ENCODE measurements at places on chromosomes 13 and 19.

DNA sequence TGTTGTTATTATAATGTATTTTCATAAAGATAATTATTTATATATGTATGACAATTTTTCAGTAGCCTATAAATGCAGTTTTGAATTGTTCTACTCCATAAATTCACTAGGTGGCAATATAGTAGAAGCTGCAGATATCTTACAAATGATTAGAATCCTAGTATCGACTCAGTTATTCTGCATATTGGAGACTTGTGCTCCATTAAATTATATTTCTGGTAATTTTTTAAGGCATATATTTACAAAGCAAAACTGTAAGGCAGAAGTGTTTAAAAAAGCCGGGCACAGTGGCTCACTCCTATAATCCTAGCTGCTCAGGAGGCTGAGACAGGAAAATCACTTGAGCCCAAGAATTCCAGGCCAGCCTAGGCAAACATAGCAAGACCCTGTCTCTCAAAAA lies 58.7 kb downstream of the DPY19L3 start:
- DNase-seq: no peak

DNA sequence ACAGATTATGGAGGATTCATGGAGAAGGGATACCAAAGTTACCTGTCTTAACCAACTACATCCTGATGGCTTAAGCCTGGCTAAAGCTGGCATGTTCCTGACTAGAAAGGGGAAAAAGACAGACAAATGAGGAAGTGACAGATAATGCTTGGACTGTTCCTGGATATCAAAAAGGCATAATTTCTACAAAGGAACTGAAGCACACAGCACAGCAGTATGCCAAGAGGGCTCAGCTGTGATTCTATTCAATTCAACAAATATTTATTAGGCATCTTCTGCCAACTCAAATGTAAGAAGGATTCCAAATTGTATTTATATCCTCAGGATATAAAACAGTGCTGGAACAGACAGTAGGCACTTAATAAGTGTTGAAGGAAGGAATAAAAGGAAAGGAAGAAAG lies 59.5 kb downstream of the KLF12 start:
- no peak for DNase-seq

DNA sequence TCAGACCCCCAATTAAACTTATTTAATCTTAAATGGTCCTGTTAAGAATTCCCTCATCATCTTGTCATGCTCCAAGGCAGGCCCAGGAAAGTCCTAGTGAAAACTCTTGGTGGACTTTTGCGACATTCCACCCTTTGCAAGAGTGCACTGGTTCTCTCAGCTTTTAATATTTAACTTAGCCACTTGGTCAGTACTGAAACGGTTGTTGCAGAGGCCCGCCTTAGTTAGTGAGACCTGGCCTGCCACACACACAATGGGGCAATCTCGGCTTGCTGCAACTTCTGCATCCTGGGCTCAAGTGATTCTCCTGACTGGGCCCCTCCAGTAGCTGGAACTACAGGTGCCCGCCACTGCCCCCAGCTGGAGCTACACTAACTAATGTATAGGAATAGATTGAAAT lies 1366.0 kb downstream of the UQCRFS1 start:
- DNase-seq: no peak

DNA sequence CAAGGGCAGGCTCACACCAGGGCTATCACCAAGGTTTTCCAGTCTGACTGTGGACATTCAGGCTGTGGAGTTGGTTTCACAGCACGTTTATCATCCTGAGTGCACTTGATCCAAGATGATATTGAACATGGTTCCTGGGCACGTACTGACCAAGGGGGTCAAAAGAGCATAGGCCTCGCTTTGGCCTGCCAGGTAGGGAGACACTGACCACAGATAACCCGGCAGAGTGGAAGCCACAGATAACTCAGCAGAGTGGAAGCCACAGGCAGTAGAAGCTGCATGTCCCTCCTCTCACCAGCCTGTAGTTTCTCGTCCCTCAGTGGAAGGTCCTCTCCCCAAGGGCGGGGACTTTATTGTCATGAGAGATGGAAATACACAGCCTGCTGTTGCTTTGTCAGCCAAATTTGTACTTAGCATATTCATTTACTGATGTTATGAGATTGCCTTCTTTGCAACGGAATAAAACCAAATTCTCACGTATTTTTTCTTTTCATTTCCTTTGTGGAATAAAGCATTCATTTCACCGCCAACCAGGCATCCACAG lies 8.8 kb upstream of the KRTDAP start:
- no peak for DNase-seq

- DNase-seq: peak; percentile 20
Observed at GRCh38 chr19:23394511-23394910, 760 bp downstream of the ZNF91 start.

- no peak for DNase-seq
Observed at GRCh38 chr13:101465877-101466276, 13.4 kb downstream of the ITGBL1 start.

DNA sequence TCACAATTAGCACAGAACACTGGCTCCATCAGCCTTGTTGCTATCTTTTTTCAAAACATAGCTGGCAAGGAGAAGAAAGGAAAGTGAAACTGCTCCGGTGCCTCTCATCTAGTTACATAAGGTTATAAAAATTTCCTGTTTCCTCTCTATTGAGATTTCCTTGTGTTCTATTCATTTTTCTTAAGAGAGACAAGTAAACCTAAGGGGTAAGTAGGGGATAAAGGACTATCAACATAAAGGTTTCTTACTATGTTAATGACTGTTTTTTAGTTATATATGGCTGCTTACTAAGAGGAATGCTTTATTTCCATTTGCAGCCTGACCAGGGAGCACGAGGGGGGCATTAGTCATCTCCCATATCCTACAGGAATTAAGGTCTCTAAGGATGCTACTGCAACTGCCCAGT lies 73.2 kb upstream of the MLNR start:
- DNase-seq: no peak

GRCh38 chr19:995051-995827 lies 5.0 kb upstream of the GRIN3B start:
- DNase-seq: no peak

DNA sequence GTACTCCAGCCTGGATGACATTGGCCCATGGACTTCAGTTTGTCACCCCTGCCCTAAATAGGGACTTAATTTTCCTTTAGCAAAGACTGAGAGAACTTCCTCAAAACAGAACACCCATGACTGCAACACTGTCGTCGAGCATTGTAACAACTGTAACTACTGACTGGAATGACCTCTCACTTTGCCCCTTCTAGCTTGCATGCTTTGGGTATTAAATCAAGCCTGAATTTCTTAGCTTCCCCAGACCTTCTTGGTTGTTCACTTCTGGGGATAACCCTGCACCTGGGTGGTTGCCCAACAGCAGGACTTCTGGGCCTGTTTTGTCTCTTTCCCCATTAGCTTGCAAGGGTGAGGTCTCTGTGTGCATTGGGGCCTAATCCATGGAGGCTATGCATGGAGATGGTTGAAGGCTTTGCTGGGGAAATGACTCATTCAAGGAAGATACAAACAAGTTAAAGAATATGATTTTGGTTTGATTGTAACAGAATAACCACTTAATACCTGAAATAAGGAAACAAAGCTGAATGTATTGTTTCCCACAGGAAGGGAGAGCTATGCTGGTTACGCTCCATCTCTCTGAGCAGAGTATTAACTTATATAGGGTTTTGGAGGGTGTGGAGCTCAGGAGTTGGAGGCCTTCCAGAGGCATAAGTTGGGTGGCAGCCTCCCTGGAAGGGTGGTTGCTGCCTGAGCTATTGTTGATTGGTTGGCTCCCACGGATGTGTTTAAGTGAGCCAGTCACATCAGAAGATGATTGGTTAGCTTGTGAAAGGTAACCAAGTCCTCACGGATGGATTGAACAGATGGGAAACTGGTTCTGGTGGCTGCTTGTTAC lies 34.7 kb upstream of the UBAC2 start:
- no peak for DNase-seq

GRCh38 chr19:3693025-3693925 lies 7.0 kb downstream of the PIP5K1C start:
- DNase-seq: no peak

- peak; percentile 54 for DNase-seq
Observed at GRCh38 chr19:6718741-6719539, 1.5 kb downstream of the C3 start.

GRCh38 chr19:23395041-23395721 lies at the start of gene ZNF91:
Gene ZNF91, minus strand, starts transcription at chr19:23395471. Its CDS starts 117 bp downstream, at chr19:23395354.
- peak; percentile 94 for DNase-seq

DNA sequence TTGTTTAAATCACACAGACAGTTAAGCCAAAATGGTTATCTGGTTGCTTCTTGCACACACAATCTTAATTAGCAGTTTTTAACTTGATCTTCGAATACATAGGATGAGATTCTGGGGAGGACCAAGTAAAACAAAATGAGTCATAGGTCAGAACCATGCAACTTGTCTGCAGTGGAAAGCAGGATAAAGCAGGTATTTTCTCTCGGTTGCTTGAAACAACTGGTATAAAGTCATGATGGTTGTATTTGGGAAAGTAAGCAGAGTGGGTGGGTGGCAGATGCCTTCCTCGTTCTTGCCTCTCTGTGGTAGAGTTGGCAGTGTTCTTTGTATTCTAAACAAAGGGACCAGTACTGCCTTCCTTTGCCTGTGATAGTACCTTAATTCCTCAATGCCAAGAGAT lies 167.0 kb downstream of the COG6 start:
- DNase-seq: no peak

DNA sequence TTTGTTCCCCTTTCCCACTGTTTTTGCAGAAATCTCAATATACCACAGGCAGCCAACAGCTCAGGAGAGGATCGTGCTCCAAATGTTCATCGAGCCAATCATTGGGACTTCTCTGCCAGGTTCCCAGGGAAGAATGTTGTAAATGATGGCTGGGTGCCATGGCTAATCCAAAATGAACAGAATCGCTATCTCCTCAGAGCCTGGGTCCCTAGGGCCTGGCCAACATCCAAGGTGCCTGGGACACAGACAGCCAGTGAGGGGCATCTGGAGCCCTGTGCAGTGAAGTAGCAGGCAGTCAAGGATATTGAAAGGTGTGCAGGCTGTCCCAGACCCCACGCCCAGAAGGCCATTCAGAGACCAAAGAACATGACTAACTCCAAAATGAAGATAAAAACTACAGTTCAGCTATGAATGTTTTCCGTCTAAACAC lies 37.8 kb downstream of the BRD4 start:
- no peak for DNase-seq

GRCh38 chr19:13127051-13127450 lies 9.0 kb downstream of the NACC1 start:
- no peak for DNase-seq

DNA sequence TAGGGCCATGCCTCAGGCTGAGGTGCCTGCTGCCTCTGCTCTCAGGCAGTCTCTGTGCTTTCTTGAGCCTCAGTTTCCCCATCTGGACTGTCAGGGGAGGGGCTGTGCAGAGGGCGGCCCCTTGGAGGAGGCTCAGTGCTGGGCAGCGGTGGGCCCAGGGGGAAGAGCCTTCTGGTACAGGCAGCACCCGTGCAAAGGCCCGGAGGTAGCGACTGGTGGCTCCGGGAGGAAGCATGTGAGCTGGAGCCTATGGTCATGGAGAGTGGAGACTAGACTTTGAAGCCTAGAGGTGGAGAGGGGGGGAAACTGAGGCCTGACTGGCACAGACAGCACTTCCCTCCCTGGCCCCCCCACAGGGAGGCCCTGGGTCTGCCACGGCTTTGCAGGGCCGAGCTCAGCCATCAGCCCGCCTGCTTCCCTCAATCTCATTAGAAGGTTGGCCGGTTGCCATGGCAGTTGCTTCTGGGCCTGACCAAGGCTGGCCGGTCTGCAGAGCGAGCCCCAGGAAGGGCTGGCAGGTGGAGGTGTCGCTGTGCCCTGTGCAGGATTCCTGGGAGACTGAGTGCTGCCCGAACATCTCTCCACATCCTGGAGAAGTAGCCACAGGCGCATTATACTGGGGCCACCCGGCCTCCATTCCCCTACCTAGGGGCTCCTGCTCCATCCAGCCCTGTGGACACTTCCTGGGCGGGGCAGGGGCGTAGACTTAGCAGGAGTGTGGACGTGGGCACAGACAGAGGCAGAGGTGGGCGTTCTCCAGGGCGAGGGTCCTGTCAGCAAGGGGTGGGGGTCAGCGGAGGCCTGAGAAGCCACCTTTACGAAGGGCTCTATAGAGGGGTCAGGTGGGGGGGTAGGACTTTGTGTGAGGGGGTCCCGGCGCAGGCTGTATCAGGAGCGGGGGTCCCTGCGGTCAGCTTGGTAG lies 53.2 kb downstream of the CRTC1 start:
- peak; percentile 56 for DNase-seq

DNA sequence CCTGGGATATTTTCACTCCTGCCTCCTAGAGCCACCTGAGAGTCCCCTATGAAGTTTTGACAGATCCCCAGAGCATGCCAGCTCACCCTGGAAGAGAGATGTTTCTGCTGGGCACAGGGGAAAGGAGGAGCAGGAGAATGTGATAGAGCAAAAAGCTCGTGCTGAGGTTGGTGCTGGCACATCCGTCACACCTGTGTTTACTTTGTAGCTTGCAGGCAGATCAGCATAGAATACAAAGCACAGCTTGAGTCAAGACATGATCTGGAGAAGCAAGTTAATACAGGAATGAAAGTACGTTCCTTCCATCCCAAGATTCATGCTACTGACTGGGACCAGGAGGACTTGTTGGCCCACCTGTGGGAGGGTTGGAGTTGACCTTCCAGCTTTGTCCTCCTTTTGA lies 46.1 kb downstream of the HSPH1 start:
- no peak for DNase-seq

- DNase-seq: peak; percentile 17
Observed at GRCh38 chr13:26377038-26377437, 123.1 kb downstream of the CDK8 start.
